ENCODE measurements at places on chromosomes 2 and 18.
A peak's percentile ranks its signal among the peaks of the same experiment; 100 is the strongest.

GRCh38 chr2:167487728-167488127 lies 599.4 kb downstream of the XIRP2 start:
- no peak for DNase-seq

DNA sequence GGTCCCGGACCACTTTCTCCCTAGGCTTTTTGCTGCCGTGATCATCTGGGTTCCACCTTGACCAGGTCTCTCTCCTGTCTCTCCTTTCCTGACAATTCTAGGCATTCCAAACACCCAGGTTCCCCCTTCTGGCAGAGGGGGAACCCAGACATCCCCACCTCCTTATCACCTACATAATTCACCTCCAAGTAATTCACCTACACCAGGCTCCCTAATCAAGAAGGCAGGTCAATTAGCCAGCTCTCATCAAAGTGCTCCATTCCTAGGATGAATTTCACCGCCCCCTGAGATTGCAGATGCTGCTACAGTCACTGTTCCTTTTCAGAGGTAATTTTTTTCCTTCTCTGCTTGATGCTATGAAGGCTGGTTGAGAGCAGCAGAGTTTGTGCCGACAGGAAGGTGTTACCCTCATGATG lies 42.3 kb upstream of the ATG16L1 start:
- no peak for DNase-seq

- DNase-seq = no peak
These were observed 136.1 kb downstream of the TMEM200C start for GRCh38 chr18:5759194-5759593.

DNA sequence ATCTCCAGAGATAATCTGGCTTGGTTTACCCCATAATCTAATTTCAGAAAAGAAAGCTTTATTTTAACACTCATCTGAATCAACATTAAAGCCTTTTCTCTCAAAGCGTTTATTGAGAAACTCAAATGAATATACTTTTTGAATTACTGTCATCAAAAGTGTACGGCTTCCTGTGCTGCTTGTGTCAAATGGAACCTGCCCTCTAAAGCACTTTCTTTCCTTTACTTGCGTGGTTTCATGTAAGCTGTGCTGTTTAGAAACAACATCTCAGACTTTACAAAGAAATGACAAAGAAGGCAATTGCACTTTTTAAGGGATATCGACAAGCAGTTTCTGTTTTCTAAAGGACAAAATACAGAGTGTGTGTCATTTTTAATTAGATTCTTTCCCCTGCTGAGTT lies 35.1 kb downstream of the CYBRD1 start:
- no peak for DNase-seq

- DNase-seq = no peak
These were observed 934 bp downstream of the ZNF804A start for GRCh38 chr2:184599054-184599871.

- no peak for DNase-seq
These were observed 86.7 kb upstream of the CTAGE1 start for GRCh38 chr18:22504251-22505030.

DNA sequence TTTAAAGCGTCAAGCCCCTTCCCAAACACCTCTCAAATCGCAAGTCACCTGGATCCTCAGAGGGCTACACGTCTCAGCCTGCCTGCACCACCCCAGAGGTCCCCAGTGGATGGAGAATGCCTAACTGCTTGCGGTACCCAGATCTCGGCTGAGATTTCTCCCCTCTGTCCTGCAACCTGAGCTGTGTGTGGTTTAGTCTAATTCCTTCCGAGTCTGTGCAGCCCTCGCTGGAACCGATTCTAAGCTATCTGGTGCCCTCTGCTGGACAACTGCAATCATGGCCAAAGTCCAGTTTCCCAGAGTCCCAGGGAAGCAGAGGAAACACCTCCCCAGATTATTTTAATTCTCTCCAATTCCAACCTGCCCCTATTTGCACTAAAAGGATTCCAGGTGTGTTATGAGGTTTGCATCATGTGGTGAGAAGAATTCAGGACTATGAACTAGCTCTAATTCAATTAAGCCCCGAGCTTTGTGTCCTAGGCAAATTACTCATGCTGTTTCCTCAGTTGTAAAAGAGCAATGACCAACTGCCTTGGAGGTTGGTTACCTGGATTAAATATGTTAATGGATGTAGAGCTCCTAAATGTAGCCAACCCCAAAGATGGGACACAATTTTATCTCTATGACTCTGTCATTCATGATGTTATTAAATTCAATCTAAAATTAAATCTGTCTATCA lies 276.1 kb upstream of the NCKAP5 start:
- peak; percentile 22 for DNase-seq

DNA sequence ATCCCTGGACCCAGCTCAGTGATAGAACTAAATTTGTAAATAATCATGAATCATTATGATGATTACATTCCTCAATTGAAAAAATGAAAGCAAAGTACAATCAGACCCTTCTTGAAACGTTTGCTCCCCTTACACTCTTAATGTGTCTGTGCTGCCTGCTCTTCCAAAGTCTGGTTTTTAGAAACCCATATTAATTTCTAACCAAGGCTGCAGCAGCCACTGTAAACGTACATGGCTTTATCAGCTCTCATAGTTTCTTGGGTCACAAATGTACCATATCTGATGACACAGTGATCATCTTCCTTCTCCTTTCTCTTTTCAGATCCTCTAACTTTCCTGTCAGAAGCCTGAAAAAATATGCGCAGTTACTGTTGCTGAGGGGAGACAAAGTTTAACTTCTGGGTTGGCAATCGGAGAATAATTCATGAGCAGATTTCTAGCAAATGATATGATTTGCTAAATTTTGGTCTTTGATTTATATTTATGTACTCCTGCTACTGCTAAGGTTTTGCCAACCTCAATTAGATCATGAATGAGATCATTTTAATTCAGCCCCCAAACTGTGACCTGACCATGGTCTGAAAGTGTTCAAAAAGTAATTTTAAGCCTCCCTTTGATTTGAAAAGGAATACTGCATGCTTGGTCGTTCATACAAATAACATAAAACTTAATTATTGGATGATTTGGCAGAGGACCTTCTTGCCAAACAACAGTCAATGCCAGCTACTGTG lies 12.3 kb downstream of the ZEB2 start:
- DNase-seq = no peak

DNA sequence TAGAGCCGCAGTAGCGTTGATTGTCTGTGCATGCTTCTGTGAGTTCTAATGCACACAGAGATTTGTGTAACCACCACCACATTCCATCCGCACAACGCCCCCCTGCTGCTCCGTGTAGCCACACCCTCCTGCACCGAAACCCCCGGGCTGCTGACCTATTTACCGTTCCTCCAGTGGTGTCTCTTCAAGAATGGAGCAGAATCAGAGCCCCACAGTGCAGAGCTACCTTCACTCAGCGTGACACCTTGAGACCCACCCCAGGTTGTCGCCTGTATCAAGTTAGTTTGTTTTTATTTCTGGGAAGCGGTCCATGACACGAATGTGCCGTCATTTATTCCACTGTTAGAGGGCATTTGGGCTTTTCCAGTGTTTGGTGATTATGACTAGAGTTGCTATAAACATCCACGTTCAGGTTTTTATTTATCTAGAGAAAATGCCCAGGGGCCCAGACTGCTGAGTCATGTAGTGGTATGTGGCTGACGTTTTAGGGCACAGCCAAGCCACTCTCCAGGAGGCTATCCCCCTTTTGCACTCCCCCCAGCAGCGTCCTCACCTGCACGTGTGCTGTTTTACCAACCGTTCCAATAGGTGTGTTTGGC lies 266.8 kb downstream of the NDUFA10 start:
- no peak for DNase-seq

DNA sequence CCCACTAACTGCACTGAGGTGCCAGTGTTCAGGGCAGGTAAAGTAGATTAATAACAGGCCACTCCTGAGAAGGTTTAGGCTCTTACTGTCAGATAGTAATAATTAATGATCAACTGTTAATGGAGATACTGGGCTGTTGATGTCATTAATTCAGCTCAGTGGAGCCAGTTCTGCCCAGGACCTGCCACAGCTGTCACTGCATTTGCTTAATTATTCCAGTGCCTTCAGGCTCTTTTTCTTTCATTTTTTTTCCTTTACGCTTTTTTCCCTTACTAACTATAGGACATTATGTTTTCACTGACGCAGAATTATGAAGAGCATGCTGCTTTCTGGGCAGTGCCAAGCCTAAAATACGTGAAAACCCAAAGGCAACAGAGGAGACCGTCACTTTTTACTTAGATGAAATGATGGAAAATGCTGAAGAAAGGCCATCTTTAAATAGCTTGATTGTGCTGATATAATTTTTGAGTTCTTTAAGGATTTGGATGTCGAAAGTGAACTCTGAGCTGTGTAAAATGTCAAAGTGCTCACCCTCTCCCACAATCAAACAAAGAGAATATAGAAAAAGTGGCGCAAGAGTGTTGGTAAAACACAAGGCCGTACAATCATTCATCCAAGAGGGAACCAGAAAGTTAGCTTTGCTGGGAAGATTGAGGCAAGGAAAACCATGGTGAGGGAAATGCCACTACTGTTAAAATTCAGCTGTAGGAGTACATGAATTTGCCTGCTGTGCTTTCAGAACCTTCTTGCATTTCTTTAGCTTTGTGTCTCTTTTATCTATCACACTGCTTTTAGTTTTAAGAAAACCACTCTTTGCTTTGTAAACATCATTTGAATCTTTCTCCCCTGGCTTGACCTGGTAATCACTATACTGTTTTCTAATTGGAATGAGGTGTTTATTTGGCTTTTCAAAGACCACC lies 192.0 kb upstream of the ZEB2 start:
- no peak for DNase-seq

GRCh38 chr2:210539578-210540416 lies 16.6 kb upstream of the CPS1 start:
- DNase-seq = no peak

GRCh38 chr2:113391073-113391472 lies 46.4 kb upstream of the ZNG1B start:
- no peak for DNase-seq

GRCh38 chr2:207975921-207976320 lies 49.4 kb downstream of the PLEKHM3 start:
- no peak for DNase-seq

GRCh38 chr2:170610615-170611014 lies 104.5 kb upstream of the SP5 start:
- no peak for DNase-seq

GRCh38 chr18:48358868-48359267 lies 50.3 kb downstream of the ZBTB7C start:
- no peak for DNase-seq

DNA sequence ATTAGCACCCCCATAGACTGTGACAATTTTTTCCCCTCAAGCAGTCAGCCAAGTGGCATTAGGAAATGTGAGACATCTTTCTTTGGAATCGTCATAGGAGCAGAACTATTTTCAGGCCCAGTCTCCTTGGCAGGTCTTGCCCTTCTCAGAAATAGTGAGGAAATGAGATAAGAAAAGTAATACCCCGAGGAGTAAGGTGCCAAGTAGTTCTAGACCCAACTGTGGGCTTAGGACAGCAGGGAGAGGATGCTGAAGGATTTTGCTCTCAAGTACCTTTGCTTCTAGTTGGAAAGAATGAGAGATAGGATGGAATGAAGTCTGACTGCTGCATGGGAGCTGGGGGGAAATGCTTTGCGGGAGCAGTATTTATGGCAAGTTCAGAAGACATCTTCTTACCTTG lies 31.8 kb downstream of the PRKCE start:
- no peak for DNase-seq

- DNase-seq = peak; percentile 6
These were observed 705 bp downstream of the YES1 start for GRCh38 chr18:811182-811891.

DNA sequence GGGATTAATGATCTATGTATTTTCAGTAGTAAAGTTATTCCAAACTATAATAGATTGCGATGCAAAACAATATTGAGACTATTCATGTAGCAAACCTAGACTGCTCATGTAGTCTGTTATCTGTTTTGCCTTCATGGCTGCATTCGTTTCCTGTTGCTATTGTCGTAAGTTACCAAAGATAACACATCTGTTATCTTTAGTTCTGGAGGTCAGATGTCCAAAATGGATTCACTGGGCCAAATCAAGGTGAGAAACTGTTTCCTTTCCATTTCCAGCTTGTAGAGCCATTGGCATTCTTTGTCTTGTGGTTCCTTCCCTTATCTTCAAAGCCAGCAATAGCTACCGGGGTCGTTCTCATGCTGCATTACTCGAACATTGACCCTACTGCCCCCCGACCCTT lies 20.9 kb downstream of the ITGAV start:
- DNase-seq = no peak

- no peak for DNase-seq
These were observed 164.1 kb upstream of the BOD1L2 start for GRCh38 chr18:56982766-56983165.

- DNase-seq = no peak
These were observed 1.5 kb downstream of the MAP3K2 start for GRCh38 chr2:127386246-127386645.

GRCh38 chr2:26685989-26686839 lies 6.3 kb upstream of the KCNK3 start:
- DNase-seq = no peak

- DNase-seq = no peak
These were observed 5.0 kb downstream of the NAB1 start for GRCh38 chr2:190653931-190654330.

DNA sequence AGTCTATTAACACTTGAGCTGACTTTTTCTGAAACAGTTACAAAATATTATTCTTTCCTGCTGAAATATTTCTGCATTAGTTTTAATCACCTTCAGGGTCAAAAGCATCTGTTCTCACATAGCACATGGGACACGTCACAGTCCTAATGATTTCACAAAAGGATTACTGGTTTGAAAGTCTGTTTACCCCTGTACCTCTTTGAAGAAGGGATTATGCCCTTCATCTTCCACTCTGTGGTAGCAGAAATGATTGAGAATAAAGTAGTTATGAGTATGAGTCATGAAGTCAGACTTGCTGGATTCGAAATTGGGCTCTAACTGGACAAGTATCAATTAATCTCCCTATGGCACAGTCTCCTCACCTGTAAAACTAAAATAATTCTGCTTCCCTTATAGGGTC lies 121.2 kb downstream of the SATB2 start:
- DNase-seq = no peak

DNA sequence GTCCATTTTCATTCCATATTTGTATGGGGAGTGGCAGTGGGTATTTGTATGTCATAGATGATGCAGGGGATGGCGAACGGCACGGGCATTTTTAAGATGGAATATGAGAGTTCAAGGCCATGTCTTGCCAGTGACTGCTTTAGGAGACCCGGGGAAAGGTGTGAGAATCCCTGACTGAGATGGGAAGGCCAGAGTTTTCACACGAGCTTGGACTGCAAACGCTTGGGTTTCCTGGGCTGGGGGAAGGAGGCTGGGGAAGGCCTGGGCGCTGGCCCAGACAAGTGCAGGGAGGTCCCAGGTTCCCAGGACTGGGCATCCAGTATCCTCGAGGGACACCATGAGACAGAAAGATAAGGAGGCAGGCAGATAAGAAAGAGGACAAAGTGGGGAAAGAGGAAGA lies 35.2 kb downstream of the CNGA3 start:
- no peak for DNase-seq

- DNase-seq = no peak
These were observed 14.6 kb downstream of the G6PC2 start for GRCh38 chr2:168915441-168916330.

All from activated T-cell treated with anti-CD3 and anti-CD28 coated beads for 48 hours (primary cell).